ENCODE measurements at places on chromosomes 2 and 18. TPM values are rescaled to one million over a fixed set of nuclear protein-coding genes. Genes with fewer than 3 reads are reported as not detected.

AOX1 gene
- total RNA-seq: 0.54 TPM

GALNT3 gene
- 2.8 TPM for total RNA-seq

GRCh38 chr2:215961981-215962380 lies 51.4 kb downstream of the MREG start:
- peaks cover 7% of the 10 kb centered on the region for H3K36me3 ChIP-seq
- H3K4me3 ChIP-seq: no peak overlapping the region
- no peak overlapping the region for H3K27ac ChIP-seq
- no peaks in the 10 kb centered on the region for H3K27me3 ChIP-seq
- DNase-seq: no peak

- H3K4me3 ChIP-seq: no peak overlapping the region
- H3K27ac ChIP-seq: no peak overlapping the region
- no peaks in the 10 kb centered on the region for H3K27me3 ChIP-seq
- H3K4me1 ChIP-seq: no peaks in the 10 kb centered on the region
These were observed 292.9 kb upstream of the MYT1L start for GRCh38 chr2:2623939-2624338.

DNA sequence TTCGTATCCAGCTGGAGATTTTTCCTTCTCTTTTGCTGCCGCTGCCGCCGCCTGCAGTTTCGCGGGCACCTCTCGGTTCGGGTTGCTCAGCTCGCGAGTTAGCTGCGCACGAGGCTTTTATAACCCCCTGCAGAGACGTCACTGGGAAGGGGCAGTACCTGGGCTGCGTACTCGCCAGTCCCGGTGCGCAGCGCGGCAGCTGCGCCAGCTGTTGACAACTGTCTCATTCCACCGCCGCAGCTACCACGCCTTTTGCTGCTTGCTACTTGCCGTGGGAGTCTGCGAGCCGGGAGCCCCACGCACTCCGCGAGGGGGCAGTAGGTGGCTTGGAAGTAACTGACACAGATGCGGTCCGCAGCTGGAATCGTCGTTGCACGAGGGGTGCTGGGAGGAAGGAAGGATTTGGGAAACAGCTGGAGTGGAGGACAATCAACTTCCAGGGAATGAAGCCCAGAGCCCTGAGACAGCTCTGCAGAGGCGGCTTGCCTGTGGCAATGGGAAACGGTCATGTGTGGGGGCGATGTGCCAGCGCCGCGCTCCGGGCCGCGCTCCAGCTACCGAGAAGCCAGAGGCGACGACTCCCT lies at the start of gene TACR1:
TACR1 (minus strand) TSS at position 93 of the 584 bp plus-strand sequence. CDS start 586 bp downstream, outside the sequence.
- DNase-seq: peak; percentile 68
- H3K4me3 ChIP-seq: peak within 1 kb of the TSS; percentile 59
- peaks cover 45% of the 10 kb centered on the region for H3K27me3 ChIP-seq
- no peaks in the 10 kb centered on the region for H3K36me3 ChIP-seq
- peaks cover 9% of the 10 kb centered on the region for H3K4me1 ChIP-seq

GRCh38 chr2:174020926-174021662 lies 55.9 kb upstream of the SP3 start:
- H3K36me3 ChIP-seq: no peaks in the 10 kb centered on the region
- no peaks in the 10 kb centered on the region for H3K27me3 ChIP-seq
- no peak overlapping the region for H3K27ac ChIP-seq
- no peak overlapping the region for H3K4me3 ChIP-seq
